RCC 7860 (cell line): ENCODE measurements at places on chromosomes 7 and 10.

GRCh38 chr7:112981966-112982365 lies 104.7 kb downstream of the GPR85 start:
- DNase-seq, result no peak

DNA sequence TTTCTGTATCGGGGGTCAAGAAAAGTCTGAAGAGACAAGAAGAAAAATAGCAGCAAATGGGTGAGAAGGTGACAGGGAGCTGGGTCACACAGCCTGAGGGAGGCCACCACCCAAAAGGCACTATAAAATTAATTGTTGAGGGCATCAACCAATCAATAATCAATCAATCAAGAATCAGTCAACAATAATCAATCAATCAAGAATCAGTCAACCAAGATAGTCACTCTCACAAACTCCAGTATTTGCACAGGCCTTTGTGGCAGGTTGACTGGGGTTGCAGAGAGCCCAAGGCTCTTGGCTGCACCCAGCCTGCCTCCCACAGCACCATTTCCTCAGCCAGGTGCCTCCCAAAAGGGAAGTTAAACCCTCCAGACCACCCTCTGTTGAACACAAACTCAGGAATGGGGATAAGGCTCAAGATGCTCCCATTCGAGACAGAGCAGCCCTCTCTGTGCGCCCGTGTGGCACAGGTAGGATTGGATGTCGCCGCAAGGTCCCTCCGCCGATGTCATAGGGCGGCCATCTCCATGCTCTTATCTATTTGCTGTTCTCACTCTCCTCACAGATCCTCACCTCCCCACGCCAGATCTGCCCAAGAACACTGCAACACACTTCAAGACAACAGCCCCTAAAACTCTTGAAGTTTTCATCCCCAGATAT lies 64.0 kb downstream of the TNS3 start:
- no peak for DNase-seq

DNA sequence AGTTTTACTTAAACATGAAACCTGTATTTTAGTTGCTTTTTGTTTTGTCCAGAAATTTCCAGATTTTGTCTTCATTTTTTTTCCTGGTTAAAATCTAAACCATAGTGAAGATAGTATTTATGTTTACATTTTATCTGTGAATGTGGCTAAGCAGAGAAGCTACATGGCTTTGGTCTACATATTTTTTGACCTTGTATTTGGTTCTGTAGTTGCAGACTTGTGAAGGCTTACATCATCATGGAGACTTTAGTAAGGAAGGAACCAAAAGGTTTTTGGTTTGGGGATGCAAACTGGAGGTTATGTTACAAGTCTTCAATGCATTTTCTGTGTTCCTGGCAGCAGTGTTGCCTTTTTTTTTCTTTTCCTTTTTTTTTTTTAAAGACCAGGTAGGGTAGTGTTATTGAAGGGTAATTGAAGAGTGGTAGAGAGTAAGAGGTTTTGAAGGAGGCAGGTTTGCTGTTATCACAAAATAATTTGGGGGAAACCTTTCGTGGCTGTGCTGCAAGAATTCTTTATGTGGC lies 30.9 kb upstream of the VDAC2 start:
- DNase-seq, result no peak

DNA sequence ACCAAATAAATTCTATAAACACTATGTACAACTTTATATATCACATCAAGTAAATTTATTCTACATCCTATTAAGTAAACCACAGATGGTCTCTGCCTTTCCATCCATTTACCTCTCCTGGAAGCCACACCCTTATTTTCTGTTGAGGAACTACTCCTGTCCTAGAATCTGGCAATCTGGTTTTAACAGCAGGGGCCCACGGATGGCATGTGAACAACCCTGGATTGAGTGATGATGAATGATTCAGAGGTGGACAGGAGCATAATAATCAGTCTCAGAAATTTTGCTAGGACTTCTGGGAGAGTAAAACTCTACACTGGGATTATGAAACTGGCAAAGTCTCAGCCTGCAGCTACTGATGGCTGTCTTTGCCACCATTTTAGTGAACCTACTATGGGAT lies 54.1 kb downstream of the CDK6 start:
- DNase-seq, result no peak

- no peak for DNase-seq
Measured at GRCh38 chr7:93895859-93896600, 5.5 kb upstream of the TFPI2 start.

DNA sequence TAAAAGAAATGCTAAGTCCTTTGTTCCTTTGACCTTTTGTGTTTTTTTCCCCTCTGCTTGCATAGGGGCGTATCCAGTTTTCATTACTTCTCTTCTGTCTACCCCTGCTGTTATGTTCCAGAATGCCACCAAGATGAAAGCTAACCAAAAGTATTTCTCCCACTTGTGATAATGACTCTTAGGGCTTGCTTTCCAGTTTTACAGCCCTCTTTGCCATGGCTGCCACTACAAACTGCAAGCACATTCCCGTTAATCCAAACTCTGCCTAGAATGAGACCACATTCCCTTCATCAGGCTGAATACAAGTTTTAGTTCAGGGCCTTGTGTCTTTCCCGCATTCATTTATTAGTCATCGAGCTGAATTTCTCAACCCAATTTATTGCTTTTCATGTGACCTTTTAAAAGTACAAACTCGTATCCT lies 23.6 kb upstream of the CD36 start:
- DNase-seq, result no peak

DNA sequence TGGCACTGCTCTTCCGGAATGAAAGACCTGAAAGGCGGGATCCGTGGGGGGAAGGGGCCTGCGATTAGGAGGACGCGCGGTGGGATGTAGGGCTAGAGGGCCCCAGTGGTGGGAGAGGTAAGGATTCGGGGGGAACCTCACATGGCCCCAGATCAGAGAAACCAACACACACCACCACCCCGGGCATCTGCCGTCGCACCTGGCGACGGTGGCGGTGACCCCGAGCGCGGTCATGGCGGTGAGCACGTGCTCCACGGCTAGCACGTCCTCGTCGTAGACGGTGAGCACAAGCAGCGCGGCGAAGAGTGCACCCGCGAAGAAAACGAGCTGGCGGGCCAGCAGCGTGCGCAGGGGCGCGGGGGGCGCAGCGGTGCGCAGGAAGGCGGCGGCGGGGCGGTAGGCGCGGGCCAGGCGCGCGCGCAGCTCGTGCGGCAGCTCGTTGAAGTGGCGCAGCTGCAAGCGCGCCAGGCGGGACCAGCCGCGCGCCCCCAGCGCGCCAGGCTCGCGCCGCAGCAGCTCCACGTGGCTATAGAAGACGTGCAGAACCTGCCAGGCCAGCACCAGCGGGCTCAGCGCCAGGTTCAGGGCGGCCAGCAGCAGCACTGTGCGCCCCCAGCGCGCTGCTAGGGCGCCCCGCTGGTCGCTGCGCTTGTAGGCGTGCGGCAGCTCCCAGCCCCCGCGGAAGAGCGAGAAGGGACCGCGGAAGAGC lies 5.7 kb downstream of the ATG9B start:
- no peak for DNase-seq

GRCh38 chr10:125555743-125556142 lies 127.2 kb downstream of the TEX36 start:
- DNase-seq, result no peak

GRCh38 chr7:143388491-143389101 lies 7.5 kb downstream of the ZYX start:
- DNase-seq, result no peak

GRCh38 chr10:7225133-7225532 lies 185.7 kb downstream of the SFMBT2 start:
- DNase-seq, result no peak

DNA sequence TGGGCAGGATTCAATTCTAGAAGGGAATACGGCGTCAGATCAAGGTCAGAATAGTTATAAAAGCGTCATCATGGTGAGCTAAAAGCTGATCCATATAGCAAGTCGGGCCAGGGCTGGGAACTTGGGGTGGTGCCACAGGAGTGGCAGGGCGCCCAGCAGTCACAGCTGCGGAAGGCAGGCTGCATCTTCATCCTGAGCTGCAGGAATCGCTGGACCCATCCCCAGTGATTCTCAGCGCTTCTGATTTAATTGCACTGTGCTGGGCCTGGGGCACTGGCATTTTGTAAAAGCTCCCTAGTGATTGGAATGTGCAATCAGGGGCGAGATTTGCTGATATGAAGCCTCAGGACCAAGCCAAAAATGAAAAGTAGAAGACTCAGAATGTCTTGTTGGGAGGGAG lies 135.3 kb downstream of the CTTNBP2 start:
- no peak for DNase-seq

DNA sequence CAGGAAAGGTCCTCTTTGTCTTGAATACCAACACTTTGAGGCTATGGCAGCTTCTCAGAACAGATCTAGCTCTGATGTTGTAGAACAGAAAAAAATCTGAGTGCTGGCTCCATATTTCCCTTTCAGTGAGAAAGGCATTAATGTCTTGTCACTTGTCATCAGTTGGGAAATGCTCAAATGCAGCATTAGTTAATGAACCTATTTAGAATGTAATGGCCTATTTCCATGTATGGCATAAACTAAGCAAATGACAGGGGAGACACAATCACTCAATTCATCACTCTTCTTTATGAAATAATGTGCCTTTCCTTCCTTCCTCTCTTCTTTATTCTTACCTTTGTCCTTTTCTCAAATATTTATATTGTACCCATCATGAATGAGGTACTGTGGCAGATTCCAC lies 5.0 kb upstream of the STAMBPL1 start:
- no peak for DNase-seq

DNA sequence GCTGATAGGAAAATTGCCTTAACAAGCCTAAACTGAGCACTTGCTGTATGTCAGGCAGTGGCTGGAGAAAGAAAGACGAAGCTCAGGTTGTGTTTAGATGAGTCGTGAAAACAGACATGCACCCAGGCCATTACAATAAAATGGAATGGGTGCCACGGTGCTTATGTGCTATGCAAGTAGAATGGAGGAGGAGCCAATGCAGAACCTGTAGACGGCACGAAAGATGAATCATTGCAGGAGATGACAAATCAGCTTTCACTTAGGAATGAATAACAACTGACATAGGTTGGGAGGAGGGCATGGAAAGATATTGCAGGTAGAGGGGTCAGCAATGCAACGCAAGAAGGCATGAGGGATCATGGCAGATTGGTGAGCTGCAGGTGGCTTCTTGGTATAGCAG lies 61.2 kb upstream of the ARHGAP21 start:
- no peak for DNase-seq

- DNase-seq, result no peak
Measured at GRCh38 chr7:2474813-2475677, 1.2 kb downstream of the GRIFIN start.

DNA sequence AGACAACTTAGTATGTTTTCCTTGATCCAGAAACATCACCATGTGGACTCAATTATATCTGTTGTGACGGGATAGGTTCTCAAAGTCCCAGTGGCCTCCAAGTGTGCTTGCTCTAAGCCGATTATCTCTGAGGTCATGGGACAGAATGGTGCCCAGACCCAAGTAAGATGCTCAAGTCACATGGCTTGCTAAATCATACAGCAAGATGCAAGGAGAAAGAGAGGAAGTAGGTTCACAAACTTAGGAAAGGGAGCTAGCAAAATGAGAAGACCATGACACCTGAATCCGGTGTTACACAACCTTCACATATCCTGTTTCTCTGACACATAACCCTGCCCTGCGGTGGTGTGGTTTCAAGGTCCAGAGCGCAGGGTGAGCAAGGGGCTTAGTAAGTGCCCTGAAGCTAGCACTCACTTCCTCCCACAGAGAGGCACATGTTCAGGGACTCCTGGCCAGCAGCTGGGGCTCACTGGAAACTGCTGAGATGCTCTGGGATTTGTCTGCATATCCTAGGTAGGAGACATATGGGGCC lies 590.9 kb upstream of the ANKRD30A start:
- peak; percentile 81 for DNase-seq

DNA sequence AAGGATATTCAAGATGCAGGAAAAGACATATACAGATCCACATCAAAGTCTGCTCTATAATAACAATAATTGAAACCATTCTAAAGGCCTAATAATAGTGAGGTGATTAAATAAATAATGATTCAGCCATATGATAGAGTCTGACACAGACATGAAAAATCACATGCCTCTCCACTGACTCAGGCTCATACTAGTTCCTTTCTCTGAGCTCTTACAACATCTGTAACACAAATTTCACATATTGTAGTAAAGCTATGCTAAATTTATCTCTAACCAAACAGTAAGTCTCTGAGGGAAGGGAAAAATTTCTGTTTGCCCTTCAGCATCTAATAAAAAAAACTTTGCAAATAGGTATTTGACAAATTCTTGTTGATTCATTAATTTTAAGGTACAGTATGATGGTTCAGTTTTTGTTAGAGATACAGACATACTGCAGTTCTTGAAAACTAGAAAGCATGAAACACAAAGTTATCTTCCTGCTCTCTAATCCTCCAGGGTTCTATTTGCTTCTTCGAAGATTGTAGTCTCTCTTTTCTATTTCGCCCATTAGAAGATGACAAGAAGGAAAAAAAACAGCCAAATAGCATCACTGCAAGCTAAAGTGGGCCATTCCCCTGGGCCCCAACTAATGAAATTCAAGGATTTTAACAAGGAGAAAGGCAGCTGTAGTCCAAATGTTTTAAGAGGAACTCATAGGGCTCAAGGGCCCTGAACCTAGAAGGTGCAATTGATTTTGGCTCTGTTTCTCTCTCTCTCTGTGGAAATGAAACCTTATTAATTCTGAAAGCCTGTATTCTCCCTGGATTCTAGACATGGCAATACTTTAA lies 53.9 kb downstream of the CUBN start:
- peak; percentile 91 for DNase-seq

GRCh38 chr10:122143238-122143841 lies 127.8 kb upstream of the BTBD16 start:
- no peak for DNase-seq

GRCh38 chr7:35676211-35676610 lies 18.7 kb downstream of the HERPUD2 start:
- DNase-seq, result no peak

- no peak for DNase-seq
Measured at GRCh38 chr7:71472962-71473361, 341.0 kb downstream of the GALNT17 start.

- no peak for DNase-seq
Measured at GRCh38 chr7:131797841-131798240, 241.4 kb upstream of the PODXL start.

GRCh38 chr10:12269056-12269455 lies 73.1 kb downstream of the CDC123 start:
- no peak for DNase-seq

GRCh38 chr10:82674036-82674435 lies 799.0 kb downstream of the NRG3 start:
- DNase-seq, result no peak

- DNase-seq, result peak; percentile 95
Measured at GRCh38 chr7:140625908-140626868, 14.4 kb downstream of the DENND2A start.
